ENCODE measurements at places on chromosomes 5 and 9. TPM values are rescaled to one million over a fixed set of nuclear protein-coding genes. Genes with fewer than 3 reads are reported as not detected.

DNA sequence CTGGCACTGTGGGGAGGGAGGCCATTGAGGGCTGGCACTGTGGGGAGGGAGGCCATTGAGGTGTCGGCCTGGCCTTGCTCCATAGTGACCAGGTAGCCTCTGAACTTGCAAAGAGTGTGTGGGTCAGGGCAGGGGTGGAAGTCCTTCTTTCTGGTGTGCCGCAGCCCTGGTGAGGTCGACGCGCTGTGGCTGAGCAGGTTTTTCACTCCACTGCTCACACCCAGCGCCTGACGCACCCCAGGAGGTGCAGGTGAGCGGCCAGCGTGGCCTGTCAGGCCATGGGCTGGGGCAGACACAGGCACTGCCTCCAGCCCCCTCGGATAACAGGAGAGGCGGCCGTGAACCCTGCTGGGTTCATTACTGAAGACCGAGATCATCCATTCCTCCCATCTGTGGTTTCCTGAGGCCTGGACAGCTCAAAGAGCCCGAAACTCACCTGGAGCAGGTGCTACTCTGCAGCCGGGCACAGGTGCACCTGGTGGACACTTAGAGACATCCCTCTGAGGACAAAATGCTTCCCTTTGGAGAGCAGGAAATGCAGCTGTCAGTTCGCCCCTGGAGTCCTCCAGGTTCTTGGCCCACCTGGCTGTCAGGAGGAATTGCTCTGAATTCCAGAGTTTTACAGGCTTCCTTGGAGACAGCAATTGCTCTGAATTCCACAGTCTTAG is 32.4 kb downstream of the LHX3 start:
- no peak overlapping the region for H3K4me3 ChIP-seq
- H3K4me1 ChIP-seq: no peaks in the 10 kb centered on the region
- DNase-seq: no peak
- H3K36me3 ChIP-seq: no peaks in the 10 kb centered on the region

GRCh38 chr5:1552521-1553255 is 28.9 kb upstream of the LPCAT1 start:
- no peaks in the 10 kb centered on the region for H3K27me3 ChIP-seq
- H3K27ac ChIP-seq: no peak overlapping the region
- no peaks in the 10 kb centered on the region for H3K36me3 ChIP-seq
- DNase-seq: no peak
- no peak overlapping the region for H3K4me3 ChIP-seq

BOD1 gene
- total RNA-seq: 25.8 TPM

DNA sequence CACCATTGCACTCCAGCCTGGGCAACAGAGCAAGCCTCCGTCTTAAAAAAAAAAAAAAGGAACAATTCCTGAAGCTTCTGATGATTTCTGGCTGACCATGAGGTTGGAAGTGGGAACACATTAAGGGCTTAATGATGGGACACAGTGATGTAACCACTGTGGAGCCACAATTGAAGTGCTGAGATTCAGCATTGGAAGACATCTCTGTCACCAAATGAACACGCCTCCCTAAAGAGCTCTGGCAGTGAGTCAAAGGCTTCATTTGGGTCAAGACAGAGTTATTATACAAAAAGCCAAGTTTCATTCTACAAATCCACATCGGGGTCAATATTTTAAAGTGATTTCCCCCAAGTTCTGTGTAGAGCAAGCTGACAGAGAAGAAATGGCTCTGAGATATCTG is 4.5 kb upstream of the S1PR3 start:
- DNase-seq: no peak
- H3K4me1 ChIP-seq: peaks cover 26% of the 10 kb centered on the region
- peaks cover 20% of the 10 kb centered on the region for H3K27me3 ChIP-seq
- no peak overlapping the region for H3K4me3 ChIP-seq
- no peak overlapping the region for H3K27ac ChIP-seq

GRCh38 chr5:14141764-14142163 is 1.4 kb upstream of the TRIO start:
- DNase-seq: no peak
- no peaks in the 10 kb centered on the region for H3K36me3 ChIP-seq
- H3K4me3 ChIP-seq: no peak overlapping the region
- peaks cover 8% of the 10 kb centered on the region for H3K4me1 ChIP-seq
- H3K27ac ChIP-seq: no peak overlapping the region
- H3K27me3 ChIP-seq: peaks cover 52% of the 10 kb centered on the region

- peaks cover 10% of the 10 kb centered on the region for H3K4me1 ChIP-seq
- H3K4me3 ChIP-seq: no peak overlapping the region
- DNase-seq: no peak
- no peak overlapping the region for H3K27ac ChIP-seq
Measured at GRCh38 chr5:176741561-176742211, 68.7 kb upstream of the UNC5A start.

PPP2R2B gene
- 0.30 TPM for total RNA-seq

DNA sequence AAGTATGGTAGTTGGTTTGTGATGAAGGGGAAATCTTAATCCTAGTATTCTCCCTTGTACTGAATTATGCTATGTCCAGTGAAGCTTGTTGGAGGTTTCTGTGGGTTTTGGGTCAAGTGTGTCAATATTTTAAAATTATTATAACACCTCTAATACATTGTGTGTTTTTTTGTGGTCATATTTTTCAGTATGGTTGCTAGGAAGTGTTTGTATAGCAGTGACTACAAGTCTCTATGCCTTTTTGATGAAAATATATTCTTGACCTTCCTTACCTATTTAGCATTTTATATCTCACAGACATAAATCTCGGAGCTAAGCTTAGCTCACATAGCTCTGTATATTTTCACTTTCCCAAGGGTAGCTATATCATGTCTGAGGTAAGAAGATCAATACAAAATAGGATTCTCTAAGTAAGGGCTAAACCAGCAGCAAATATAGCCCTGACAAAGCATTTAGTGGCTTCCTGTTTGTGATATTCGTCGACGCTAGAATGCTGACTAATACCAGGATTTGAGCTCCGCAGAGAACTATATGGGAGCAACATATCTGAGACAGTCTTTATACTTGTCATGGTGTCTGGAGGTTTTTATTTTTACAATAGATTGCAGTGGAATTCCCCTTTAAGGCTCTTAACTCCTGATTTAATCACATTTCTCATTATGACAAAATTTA is 82.3 kb downstream of the MACIR start:
- DNase-seq: no peak
- H3K27me3 ChIP-seq: peaks cover 16% of the 10 kb centered on the region
- no peak overlapping the region for H3K4me3 ChIP-seq
- H3K4me1 ChIP-seq: no peaks in the 10 kb centered on the region
- H3K36me3 ChIP-seq: no peaks in the 10 kb centered on the region
- H3K27ac ChIP-seq: no peak overlapping the region
